ENCODE measurements at places on chromosomes 6 and 20.

GRCh38 chr6:82197784-82198183 lies 49.8 kb downstream of the IBTK start:
- DNase-seq, result no peak

DNA sequence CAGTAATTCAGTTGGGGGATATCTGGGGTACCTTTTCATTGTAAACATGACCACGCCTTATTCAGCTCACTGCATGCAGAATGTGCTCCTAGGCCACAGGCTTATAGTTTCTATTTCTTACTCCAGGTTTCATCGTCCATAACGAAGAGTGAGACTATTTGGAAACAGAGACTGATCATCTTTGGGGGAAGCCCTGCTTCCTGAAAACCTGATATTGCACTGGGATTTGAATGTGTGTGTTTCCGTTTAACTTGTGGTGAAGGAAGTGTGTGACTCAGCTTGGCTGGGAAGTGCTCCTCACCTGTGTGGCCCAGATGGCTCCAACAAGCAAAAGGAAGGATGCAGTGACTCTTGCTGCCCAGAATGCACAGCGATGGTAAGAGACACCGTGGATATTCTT lies 19.6 kb upstream of the LTV1 start:
- no peak for DNase-seq

DNA sequence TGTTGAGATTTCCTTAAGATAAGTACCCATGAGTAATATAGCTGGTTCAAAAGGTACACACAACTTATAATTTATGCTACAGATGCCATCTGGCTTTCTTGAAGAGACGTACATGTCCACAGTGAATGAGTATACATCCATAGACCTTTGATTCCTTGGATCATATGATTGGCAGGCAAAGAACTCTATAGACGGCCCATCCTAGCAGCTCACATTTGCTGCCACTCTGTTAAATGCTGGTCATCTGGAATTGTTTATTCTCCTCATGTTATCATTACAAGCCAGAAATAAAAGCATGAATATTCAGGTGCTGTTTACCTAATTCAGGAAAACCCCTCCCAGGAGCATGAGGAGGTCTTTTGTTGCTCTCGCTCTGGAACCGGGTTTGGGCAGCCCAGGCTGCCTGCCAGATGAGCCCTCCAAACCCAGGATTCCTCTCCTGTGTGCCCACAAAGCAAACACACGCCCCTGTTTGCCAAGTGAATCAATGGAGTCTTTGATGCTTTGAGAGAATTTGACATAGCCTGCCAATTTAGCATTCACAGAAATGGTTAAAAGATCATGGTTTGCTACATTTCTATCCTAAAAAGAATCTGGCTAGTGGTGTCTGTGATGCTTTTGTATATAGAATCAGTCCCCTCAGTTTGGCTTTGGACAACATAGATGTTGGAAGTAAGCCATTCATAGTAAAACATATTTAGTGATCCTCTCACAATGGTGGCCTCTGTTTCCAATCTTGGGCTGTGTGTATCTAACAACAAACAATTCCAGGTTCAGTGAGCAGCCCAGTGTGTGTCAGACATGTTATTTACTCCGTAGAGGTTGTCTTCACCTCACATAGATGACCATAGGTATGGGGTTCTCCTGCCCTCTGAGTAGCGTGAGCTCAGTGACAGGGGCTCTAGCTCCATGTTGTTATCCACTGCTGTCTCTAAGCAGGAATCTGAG lies 17.5 kb upstream of the PLCG1 start:
- no peak for DNase-seq

- no peak for DNase-seq
Measured at GRCh38 chr20:18256440-18257090, 31.8 kb upstream of the ZNF133 start.

DNA sequence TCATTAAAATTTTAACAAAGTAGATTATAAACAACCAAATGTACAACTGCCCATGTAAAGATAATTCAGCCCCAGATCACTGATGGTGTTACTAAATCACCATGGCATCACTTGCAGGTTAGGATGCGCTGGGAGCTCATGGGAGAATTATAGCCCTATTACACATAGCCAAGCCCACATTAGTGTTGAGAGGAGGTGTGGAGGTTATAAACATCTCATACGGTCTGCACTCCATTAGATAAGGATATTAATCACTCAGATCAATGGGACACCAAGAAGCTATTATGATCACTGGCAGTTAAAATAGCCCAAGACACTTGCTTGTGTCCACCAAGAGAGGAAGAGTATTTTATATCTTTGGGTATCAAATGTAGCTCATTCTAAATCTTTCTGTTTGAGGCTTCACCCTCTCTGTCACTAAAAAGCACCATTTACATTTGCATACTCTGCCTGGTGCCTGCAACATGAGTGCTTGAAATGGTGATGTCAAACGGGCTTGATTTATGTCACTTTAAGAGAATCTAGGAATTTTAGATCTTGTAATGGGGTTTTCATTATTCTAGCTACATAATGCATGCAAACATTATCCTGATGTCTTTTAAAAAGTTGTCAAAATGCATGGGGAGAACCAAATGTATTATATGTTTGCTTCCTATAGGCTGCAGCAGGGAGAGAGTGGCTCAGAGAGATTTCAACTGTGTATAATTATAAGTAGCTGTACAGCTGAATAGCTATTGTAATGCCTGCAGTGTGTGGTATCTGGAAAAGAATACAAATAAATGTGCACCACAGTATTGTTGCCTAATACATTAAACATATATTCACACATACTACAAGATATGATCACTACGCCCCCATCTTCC lies 654.1 kb upstream of the MARCKS start:
- no peak for DNase-seq

GRCh38 chr6:5424726-5425125 lies 163.4 kb downstream of the FARS2 start:
- no peak for DNase-seq

GRCh38 chr6:43702534-43703440 lies 15.2 kb upstream of the MRPS18A start:
- DNase-seq, result no peak

- no peak for DNase-seq
Measured at GRCh38 chr6:159184559-159184958, 15.4 kb downstream of the FNDC1 start.

GRCh38 chr6:12013307-12013719 lies 1.2 kb downstream of the HIVEP1 start:
- DNase-seq, result no peak

DNA sequence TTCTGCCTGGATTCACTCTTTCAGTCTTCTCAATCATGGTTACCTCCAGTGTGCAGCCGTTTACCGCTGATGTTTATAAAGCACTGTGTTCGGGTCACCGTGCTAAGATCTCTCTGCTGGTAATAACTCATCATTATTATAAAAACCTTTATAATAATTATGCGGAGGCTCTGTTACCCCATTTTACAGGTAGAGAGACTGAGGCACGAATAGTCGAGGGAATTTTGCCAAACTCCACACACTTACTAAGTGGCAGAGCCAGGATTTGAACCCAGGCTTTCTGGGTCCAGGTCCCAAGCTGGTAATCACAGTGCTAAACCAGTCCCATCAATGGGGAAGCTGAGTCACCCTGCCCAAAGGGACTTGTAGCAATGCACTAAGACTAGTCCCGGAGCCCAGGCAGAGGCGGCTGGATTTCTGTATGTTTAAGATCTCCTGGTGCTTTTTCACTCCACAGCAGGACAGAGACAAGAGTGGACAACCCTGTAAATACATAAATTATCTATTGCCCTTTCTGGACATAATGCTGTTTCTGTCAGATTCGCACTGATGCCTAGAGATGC lies 48.1 kb downstream of the SYNJ2 start:
- no peak for DNase-seq

DNA sequence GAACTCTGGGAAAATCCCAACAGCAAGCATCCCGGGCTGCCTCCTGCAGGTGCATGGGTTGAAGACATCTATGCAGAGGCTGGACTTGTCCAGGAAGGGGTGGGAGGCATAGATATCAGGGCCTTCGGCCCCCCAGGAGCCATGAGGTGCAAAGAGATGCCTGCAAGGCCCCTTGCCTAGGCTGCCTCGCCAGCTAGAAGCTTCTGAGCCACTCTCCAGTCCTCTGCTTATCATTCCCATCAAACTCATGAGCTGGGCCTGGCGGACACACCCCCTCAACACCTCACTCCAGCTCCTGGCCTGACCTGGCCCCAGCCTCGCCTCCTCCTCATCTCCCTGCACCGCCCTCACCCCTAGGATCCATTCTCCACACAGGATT lies 152.4 kb upstream of the PTPN1 start:
- no peak for DNase-seq

- DNase-seq, result no peak
Measured at GRCh38 chr6:47792216-47792733, 10.4 kb downstream of the OPN5 start.

DNA sequence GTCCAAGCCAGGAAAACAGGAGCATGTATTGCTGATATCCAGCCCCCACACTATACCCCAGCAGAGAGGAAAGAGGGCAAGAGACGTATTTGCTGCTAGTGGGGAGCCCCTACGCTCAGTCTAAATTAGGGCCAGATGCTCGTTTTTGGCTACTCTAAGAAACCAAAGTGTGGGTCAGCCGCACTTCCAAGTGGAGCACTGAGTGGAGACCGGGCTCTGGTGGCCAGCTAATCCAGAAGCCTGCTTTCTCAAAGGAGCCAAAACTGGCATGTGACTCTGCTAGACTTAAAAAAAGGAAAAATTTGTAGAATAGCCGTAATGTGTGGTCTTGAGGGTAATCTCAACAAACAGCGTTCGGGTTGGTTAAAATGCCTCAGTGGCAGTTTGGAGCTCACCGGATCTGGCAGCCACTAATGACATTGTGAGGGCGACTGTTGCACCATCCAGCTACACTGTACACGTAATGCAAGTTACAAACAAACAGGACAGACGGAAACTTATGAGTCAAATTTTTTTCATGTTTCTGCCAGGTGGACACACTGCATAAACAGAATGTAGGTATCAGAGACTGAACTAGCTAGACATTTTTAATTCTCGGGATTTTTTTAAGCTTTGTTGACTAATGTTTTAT lies 230.9 kb downstream of the FOXC1 start:
- DNase-seq, result no peak
